Stimulated activated CD4-positive, alpha-beta T cell treated with anti-CD3 and anti-CD28 coated beads, Interleukin-12 subunit alpha, Interleukin-12 subunit beta, amount 100 ng/mL, for 4 hours (primary cell): ENCODE measurements at places on chromosomes 13 and 19.

DNA sequence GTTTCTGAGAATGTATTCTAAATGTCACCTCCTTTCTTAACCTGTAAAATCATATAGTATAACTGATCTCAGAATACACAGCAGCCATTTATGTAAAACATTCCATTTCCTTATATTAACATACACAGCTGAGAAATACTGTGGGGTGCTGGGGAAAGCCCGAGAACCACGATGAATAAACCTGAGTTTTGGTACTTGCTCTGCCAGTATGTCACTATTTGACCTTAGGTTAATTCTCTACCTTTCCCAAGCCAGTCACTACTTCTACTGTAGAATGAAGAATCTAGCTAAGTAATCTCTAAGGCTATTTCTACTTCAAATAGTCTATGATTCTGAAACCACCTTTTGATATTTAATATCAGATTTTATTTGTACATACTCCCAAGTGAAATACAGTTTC is 173.7 kb downstream of the TBC1D4 start:
- peak; percentile 6 for DNase-seq

DNA sequence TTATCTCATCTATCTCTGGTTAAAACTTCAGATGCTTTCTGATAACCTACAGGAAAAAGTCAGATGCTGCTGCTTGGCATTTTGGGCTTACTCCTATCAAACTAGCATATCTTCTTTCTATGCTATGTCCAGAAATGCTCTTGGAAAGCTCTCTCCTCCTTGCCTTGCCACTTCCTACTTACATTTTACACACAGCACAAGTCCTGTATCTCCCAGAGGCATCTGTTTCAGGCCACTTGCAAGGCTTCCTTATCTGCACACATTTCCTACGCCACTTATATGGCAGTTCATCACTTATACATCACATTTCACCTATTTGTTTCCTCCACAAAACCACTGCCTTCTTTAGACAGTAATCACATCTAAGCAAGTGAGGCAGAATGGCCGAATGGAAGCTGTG is 220.3 kb downstream of the DNAJC15 start:
- no peak for DNase-seq

GRCh38 chr19:47573071-47574026 is at the start of gene ZNF541:
TSS of gene ZNF541 (minus strand) at chr19:47573148. CDS start at chr19:47555856, 17,292 bp downstream.
- peak; percentile 78 for DNase-seq

- DNase-seq: no peak
Measured at GRCh38 chr19:5978606-5979552, 939 bp upstream of the RANBP3 start.

DNA sequence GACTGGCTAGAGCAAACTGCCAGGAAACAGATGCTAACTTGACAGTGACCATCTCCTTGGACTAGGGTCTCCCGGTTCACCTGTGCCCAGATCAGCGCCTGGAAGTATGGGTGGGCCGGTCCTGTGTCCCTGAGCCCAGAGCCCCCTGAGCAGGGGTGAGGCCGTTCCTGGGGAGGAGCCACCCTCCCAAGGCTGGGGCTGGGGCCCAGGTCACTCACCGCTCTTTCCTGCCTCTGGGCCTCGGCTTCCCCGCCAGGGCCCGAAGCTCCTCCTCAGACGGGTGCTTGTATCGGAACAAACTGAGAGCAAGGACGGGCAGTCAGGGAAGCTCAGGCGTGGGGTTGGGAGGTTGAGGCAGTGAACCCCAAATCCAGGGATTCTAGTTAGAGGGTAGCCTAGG is 5.4 kb downstream of the TMEM161A start:
- no peak for DNase-seq

DNA sequence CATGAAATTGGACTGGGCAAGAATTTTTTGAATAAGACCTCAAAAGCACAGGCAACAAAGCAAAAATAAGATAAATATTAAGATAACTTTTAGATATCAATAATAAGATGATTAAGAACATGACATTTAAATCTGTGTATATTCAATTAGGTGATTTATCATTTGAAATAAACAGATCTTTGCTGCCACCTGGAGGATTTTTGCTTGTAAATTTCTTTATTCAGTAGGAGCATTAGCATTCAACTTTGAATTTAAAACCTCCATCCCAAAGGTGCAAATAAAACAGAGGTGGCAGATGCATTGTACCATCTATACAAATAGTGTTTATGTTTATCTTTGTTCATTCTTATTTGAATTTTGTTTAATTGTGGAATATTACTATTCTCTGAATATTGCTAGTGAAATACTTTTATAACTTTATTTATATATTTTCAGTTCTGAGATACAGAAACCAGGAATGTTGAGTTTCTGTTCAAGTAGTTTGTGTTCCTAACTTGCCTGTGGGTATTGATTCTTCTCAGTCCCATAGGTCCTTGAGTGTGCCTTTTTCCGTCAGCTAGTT is 20.9 kb downstream of the COG6 start:
- DNase-seq: peak; percentile 1

GRCh38 chr19:41076286-41076685 is 12.0 kb upstream of the CYP2A13 start:
- no peak for DNase-seq

DNA sequence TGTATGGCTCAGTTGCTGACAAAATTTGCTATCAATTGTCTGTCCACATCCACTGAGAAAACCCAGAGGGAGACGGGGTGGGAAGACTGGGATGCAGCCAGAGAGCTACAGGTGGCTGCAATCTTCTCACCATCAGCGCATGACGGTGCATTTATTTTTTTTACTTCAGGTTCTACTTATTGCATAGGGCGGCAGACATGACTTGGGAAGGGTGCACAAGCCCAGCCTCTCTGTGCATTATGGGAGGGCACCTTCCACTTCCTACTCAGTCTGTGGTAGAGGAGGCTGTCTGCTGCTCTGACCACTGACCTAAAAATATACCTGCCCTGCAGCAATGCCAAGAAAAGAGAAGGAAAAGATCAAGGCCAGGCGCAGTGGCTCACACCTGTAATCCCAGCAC is 73.1 kb downstream of the ABCC4 start:
- DNase-seq: no peak

DNA sequence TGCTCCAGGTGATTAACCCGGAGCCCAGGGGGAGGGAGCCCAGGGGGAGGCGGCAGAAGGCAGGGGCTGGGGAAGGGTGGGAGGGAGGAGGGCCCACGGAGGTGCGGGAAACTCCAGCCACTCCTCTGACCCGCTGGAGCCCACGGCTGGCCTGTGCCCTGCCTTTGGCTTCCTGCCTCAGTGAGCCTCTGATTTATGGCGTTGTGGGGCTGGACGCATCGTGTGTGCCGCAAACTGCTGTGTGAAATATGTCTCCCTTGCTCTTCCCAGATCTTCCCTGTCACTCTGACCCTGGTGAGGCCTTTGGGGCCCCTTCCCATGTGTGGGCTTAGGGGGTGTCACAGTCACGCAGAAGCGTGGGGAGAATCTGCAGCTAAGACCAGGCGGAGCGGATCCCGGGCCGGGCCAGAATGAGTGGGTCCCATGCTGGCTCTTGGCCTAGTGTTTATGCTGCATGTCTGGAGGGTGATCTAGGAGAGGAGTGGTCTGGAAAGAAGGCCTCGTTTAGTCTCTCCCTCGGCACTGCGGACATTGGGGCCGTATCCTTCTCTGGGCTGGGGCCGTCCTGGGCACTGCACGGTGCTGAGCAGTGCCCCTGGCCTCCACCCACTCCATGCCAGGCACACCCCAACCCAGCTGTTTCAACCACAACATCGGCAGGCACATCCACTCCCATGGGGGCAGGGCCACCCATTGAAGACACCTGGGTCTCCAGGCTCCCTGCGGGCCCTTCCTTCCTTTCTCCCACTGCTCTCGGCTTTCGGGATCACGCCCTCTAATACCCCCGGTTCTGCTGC is 123.0 kb downstream of the KDM4B start:
- DNase-seq: no peak

DNA sequence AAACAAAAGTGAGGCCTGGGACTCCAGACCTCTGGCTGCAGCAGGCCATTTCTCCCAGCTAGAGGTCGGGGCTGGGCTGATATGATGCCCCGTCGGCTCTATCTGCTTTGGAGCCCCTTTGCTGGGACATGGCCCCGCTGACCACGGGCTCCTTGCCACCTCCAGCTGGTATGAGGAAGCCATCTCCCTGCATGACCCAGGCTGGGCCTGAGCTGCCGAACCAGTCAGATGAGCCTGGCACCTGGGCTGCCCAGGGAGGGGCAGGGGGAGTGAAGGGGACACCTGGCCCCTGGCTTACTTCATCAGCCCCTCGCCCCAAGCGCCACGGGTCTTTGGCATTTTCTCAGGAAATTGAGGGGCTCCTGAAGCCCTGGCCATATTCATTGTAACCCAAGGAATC is 7.8 kb downstream of the ZSWIM4 start:
- DNase-seq: no peak

- no peak for DNase-seq
Measured at GRCh38 chr13:67023130-67023876, 206.8 kb downstream of the PCDH9 start.

DNA sequence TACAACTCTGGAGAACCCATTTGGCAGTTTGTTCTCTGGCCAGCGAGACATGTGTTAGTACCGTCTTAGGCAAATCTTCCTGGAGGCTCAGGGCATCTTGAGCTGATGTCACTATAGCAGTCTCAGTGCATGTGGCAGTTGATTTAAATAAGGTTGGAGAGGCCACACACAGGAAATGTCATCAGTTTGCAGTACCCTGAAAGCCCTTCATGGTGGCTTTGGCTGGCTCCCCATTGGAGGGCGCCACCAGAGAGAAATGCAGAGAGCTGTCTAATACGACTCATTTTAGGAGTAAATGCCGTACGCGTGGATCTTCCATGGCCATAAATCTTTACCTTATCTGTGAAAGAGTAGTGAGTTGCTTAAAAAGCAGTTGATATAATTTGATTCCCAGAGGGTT is 163.1 kb downstream of the STK24 start:
- no peak for DNase-seq

DNA sequence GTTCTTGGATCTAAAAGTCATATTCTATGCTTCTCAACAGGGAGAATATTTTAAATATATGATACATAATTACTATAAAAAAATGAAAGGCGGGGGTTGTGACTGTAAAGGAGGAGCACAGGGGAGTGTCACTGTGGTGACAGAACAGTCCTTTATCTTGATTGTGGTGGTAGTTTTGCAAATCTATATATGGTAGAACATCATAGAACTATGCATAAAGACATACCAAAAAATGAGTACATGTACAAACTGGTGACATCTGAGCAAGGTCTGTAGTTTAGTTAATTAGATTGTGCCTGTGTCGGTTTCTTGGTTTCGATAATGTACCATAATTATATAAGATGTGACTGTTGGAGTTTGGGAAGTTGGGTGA is 38.7 kb upstream of the GARRE1 start:
- DNase-seq: no peak

DNA sequence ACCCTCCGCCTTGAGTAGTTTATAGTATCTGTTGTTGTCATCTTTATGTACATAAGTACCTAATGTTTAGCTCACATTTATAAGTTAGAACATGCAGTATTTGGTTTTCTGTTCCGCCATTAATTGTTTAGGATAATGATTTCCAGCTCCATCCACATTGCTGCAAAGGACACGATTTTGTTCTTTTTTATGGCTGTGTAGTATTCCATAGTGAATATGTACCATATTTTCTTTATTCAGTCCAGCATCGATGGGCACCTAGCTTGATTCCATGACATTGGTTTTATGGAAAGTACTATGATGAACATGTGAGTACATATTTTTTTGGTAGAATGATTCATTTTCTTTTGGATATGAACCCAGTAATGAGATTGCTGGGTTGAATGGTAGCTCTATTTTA is 174.4 kb upstream of the SPRY2 start:
- no peak for DNase-seq

GRCh38 chr13:95781016-95781415 is 104.1 kb downstream of the DNAJC3 start:
- no peak for DNase-seq

DNA sequence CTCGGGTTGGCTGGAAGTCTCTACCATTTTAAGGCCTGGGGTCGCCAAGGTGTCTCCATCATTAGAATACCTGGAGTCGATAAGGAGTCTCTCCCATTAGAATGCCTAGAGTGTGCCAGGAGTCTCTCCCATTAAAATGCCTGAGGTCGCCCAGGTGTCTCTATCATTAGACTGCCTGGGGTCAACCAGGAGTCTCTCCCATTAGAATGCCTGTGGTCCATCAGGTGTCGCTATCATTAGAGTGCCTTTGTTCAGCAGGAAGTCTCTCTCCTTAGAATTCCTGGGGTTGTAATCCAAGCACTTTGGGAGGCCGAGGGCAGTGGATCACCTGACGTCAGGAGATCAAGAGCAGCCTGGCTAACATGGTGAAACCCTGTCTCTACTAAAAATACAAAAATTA is 1533.0 kb downstream of the UQCRFS1 start:
- no peak for DNase-seq

DNA sequence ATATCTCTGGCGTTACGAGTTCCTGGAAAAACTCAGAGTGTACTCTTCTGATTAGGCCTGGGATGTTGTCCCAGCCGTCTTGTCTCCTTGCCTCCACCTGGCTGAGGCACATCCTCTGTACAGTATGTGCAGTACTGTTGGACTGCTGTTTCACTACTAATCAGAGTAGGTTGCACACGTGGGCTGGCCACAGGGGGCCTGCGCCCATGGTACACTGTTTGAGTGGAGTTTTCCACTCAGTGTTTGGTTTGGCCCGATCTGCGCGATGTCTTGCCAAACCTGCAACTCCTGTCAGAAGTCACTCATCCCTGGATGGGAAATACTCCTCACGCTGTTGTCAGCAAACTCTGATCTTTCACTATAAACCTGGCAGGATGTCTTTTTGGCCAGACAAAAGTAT is 189.6 kb upstream of the CSNK1A1L start:
- DNase-seq: no peak

GRCh38 chr19:36837176-36837905 is 846 bp downstream of the ZNF790 start:
- DNase-seq: no peak

- DNase-seq: no peak
Measured at GRCh38 chr19:7492558-7492957, 3.7 kb upstream of the PEX11G start.

DNA sequence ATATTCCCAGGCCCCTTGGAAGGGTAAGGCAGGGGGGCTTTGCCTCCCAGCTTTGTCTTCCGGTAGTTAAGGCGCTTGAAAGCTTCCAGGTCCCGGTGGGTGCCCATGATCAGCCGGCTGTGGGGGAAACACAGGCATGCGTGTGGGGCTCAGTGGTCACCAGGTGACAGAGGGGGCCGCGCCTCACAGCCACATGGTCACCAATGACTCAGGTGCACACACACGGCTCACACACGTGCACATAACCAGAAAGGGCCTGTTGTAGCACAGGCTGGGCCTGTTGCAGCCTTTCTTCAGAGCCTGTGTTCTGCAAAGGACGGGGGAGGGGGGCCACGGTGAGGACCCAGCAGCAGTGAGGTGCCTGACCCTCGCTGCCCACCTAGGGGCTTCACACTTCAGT is 5.9 kb downstream of the NANOS3 start:
- no peak for DNase-seq

GRCh38 chr19:16142032-16142580 is 1.4 kb upstream of the HSH2D start:
- DNase-seq: no peak

DNA sequence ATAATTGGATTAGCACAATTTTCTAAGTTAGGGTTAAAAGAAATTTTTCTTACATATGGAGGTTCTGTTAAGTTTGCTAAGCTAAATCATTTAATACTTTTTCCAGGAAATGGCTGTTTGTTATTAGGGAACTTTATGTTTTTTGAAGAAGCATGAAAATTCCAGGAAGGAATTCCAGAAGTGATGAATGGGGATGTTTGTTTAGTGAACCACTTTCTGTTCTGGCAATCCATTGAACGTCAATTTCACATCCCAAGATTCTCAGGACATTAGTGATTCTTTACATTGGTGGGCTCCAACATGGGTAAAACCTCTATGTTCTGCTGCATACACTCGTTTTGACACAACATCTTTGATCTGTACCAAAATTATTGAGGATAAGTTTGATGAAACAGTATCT is 534.4 kb downstream of the IRS2 start:
- no peak for DNase-seq

GRCh38 chr13:52001120-52001731 is 10.0 kb downstream of the ATP7B start:
- DNase-seq: no peak
